ENCODE measurements at places on chromosomes 6 and 20.
A peak's percentile ranks its signal among the peaks of the same experiment; 100 is the strongest.

GRCh38 chr6:102766963-102767362, 1373.5 kb downstream of the GRIK2 start:
- no peak for DNase-seq

DNA sequence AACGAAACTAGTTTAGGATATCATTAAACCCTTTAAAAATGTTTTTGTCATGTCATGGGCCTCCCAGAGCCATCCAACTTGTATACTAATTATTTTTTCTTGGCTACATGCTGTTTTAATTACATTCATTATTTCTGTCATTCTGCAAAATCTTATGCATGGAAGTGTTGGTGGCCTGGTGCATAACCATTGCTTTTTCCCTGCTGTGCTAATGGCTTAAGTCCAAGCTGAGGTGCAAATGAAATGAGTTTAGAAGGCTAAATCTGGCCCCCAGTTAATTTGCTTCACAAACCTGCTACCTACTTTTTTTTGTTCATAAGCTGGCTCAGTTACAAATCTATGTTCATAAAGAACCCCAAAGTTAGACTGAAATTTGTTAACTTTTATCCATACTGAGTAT, 1249.9 kb downstream of the EPHA7 start:
- DNase-seq: no peak

DNA sequence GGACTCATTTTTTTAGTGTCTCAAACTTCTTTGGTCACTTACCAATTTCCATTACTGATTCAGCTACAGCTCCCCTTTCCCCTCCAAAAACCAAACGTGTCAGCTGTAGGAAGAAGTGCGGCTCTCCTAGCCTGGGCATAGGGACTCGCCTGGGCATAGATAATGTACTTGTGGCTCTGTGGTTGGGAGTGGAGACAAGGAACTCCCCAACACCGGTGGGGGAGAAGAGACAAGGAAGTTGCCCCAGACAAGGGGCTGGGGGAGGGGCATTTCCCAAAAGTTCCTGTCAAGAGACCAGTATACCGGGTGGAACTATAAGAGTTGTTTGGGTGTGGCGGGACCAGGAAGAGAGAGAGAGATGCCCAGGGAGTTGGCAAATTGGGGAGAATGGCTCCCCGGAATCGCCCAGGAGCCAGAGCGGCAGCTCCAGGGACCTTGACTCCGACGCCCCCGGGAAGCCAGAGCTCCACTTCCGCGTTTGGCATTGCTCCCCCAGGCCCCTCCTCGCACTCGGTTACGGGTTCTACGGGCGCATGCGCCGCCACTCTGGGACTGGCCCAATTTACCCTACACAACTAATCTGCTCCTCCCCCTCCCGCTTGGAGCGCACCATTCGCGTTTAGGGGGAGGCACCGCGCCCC, 871 bp upstream of the ZFAND3 start:
- peak; percentile 90 for DNase-seq

DNA sequence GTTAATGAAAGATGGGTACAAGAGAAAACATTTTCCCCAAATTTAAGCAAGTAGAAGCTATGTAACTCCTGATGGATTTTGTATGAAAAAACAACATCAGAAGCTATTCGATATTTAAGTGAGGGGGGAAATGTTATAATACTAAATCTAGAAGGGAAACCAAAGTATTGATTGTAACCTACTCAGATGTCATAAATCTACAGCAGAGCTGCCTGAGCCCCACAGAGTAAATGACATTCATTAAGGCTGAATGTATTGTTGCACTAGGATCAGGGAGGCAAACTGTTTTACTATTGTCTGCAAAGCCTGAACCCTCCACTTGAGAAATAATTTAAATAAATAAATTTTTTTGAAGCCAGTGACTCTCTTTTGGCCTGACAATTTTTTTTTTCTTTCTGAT, 19.3 kb downstream of the ANKRD6 start:
- no peak for DNase-seq

GRCh38 chr20:60056407-60057122, 98.3 kb downstream of the CDH26 start:
- peak; percentile 34 for DNase-seq

DNA sequence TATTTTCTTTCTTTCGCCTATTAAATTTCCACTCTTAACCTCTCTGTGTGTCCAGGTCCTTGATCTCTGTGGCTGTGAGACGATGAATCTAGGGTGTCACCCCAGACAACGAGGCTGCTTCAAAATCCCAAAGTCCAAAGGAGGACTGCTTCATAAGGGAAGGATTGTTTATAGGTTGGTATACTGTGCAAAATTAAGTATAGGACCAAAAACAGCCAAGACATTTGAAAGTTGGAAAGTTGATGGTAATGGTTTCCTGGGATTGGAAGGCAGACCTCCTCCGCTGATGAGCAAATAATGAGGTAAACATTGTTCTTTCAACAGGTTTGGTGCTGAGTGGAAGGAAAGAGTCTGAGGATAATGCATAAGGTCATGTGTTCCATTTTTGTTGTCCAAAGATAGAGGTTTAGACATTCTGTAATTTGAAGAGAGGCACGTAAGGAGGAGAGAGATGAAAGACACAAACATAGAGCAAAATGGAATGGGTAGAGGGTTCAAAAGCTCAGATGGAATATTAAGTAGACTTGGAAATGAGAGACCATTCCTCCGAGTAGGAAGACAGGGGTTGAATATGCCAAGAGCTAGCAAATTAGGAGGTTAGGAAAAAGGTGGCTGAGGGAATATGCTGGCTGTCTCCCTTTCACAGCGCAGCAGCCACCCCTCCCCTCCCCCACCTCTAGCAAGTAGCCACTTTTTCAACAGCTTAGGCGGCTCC, 24.8 kb downstream of the ZNF311 start:
- DNase-seq: no peak

DNA sequence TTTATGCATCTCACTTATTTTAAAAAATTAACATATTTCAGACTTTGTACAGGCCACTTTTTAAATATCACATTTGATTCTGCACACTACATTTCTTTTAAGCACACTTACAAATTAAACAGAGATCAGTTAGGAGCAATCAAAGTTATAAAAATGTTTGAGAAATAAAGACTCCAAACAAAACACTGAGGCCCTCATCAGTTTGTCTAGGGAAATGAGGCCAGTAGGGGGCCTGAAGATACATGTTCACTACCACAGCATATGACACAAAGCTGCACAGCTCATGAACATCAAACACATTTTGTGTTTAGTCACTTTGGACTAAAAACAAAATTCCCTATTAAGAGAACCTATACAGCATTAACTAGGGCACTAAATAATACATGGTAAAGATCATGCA, 180.5 kb downstream of the PDE7B start:
- DNase-seq: no peak

GRCh38 chr6:22442826-22443225, 126.5 kb upstream of the HDGFL1 start:
- DNase-seq: no peak

GRCh38 chr6:146300521-146300920, 243.1 kb upstream of the RAB32 start:
- no peak for DNase-seq

Data from GF-D8 (cell line).